ENCODE measurements at places on chromosomes 1 and 21. TPM values are rescaled to one million over a fixed set of nuclear protein-coding genes. Genes with fewer than 3 reads are reported as not detected.

The IL10 gene
- not detected for total RNA-seq

The LCE1F gene
- total RNA-seq, result not detected

The SCCPDH gene
- 55.1 TPM for total RNA-seq

The CD1E gene
- not detected for total RNA-seq

The SERPINC1 gene
- not detected for total RNA-seq

The TEDDM1 gene
- total RNA-seq, result not detected

The PROX1 gene
- not detected for total RNA-seq

The OR14K1 gene
- not detected for total RNA-seq

The ADAM30 gene
- not detected for total RNA-seq

The OR2L3 gene
- total RNA-seq, result not detected

The NIBAN1 gene
- 121 TPM for total RNA-seq

The ILDR2 gene
- total RNA-seq, result 0.25 TPM

The TRIM58 gene
- total RNA-seq, result 0.09 TPM

The TTC34 gene
- total RNA-seq, result 0.41 TPM

The KIF21B gene
- total RNA-seq, result not detected

The RORC gene
- total RNA-seq, result not detected

The GRIK1 gene
- total RNA-seq, result 0.81 TPM

The ELOVL1 gene
- total RNA-seq, result 18.2 TPM

The FCGR3A gene
- total RNA-seq, result not detected

The FCRL1 gene
- not detected for total RNA-seq

The PTPRU gene
- total RNA-seq, result 25.8 TPM

The OR2M3 gene
- not detected for total RNA-seq

The OR2T33 gene
- not detected for total RNA-seq

The LYPD8 gene
- total RNA-seq, result not detected

The MCOLN3 gene
- total RNA-seq, result 2.3 TPM

The TMEM269 gene
- total RNA-seq, result not detected

The DMBX1 gene
- total RNA-seq, result not detected

The GRIK3 gene
- not detected for total RNA-seq

The PLD5 gene
- total RNA-seq, result under 0.01 TPM

The PGBD5 gene
- total RNA-seq, result not detected

The AK5 gene
- 13.5 TPM for total RNA-seq

The FMO3 gene
- total RNA-seq, result 1.3 TPM

The TDRD10 gene
- not detected for total RNA-seq

The INSRR gene
- not detected for total RNA-seq

The TCHH gene
- total RNA-seq, result 0.09 TPM

The FAM110D gene
- not detected for total RNA-seq

The TRAPPC3 gene
- total RNA-seq, result 102 TPM

The BTBD19 gene
- 5.4 TPM for total RNA-seq

The HAPLN2 gene
- total RNA-seq, result not detected

The MAN1C1 gene
- 32.0 TPM for total RNA-seq

The RHBDL2 gene
- not detected for total RNA-seq

The GNAT2 gene
- total RNA-seq, result 0.18 TPM

The RBM15 gene
- 23.1 TPM for total RNA-seq

Data from fibroblast of the aortic adventitia (primary cell).